ENCODE measurements at places on chromosomes 16 and 17.
A peak's percentile ranks its signal among the peaks of the same experiment; 100 is the strongest.

GRCh38 chr16:1863681-1864460 is 8.1 kb downstream of the MEIOB start:
- DNase-seq, result peak; percentile 4

DNA sequence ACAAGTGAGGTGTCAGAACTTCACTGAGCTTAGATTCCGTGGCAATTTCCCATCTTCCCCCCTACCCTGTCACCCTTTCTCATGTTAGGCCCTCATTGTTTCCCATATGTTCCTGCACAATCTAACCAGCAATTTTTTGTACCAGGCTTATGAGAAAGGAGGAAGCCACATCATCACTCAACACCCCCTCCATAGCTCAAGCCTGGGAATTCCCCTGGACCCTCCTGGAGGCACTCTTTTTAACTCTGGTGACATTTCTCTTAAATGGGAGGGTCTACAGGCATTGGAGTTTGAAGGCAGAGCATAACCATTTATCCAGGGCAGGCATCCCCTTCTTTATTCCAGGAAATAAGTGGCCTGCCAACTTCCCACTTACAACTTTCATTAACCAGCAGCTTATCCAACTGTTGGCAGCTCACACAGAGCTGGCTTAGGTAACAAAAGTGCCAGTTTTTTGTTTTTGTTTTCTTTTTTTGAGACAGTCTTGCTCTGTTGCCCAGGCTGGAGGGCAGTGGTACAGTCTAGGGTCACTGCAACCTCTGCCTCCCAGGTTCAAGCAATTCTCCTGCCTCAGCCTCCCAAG is 10.4 kb upstream of the GLG1 start:
- DNase-seq, result no peak

DNA sequence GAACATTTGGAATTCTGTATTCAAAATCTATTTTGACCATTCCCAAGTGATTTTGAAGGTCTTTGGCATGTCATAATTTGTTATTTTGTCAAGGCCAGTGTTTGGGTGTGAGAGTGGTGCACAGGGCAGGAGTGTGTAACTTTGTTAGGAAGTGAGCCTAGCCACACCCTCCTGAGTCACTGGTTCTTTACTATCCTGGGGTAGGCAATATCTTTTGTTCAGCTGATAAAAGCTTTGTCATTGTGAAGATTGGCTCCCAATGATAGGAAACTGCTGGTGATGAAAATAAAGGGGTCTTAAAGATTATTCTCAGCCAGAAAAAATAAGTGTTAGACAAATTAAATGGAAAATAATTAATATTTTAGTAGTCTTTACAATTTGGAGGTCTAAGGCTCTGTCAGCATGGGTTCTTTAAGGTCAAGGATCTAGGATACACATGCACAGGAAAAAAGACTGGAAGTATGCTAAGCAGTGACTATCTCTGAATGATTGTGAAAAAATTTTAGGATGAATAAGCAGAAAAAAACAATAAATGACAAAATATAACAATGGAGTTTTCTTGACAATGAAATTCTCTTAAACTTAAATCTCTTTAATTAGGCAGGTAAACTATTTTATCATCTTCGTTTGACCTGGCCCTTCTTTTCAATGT is 5.1 kb downstream of the UBN1 start:
- no peak for DNase-seq

DNA sequence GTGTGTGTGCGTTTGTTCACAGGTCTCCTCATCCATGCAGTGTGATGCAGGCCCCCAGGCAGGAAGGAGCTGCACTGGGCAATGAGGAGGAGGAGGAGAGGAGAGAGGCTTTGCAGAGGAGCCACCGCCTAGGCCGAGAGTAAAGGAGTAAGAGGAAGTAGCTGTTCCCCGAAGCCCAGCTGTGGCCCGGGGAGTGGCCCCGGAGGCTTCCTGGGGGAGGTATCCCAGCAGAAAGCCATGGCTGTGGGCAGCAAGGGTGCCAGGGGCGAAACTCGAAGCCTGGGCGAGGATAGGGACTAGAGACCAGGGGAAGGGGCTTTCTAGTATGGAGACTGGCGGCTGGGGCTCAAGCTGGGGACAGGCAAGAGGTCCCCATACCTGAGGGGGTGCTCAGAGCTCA is 12.2 kb downstream of the C16orf95 start:
- no peak for DNase-seq

DNA sequence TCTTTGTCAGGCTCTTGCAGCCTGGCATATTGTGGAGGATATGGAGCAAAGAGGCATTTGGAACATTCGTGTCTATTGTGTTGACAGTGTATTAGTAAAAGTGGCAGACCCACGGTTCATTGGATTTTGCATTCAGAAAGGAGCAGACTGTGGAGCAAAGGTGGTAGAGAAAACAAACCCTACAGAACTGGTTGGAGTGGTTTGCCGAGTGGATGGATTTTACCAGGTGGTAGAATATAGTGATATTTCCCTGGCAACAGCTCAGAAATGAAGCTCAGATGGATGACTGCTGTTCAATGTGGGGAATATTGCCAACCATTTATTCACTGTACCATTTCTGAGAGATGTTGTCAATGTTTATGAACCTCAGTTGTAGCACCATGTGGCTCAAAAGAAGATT is 44.5 kb downstream of the EFCAB13 start:
- no peak for DNase-seq

DNA sequence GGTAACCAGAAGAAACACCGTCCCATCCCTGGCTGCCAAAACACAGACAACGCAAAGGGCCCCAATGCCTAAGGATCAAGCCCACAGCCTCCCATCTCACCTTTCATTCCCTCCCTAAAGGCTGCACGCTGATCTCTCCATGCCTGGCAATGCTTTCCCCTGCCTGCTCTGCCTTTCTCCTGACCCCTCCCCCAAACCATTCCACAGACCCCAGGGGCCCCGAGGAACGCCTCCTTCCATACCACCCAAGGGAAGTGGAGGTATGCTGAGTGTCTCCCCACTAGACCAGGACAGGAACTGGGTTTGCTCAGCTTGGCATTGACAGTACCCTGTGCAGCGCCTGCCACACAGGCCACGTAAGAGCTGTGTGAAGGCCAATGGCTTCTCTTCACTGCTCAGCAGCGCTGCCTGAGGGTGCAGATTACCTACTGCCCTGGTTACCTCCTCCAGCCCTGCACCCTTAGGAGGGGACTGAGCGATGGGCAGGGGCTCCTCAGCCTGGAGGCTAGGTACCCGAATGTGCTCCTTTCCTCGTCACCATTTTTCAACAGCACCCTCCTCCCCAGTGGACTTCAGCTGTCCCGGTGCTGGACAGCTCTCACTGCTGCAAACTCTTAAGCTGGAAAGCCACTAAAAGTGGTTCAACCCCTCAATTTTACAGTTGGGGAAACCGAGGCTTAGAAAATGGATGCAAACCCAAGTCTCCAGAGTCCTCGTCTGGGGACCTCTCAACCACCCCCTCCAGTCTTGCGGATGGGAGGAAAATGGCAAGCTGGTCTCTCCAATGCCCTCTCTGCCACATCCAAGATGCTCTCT is 45.0 kb downstream of the SRCIN1 start:
- peak; percentile 10 for DNase-seq

GRCh38 chr17:28372203-28372944 is 880 bp downstream of the SARM1 start:
- peak; percentile 46 for DNase-seq

GRCh38 chr17:55727920-55728319 is 5.3 kb upstream of the TMEM100 start:
- no peak for DNase-seq

- DNase-seq, result no peak
Observed at GRCh38 chr17:81222620-81222905, 202 bp downstream of the CEP131 start.

DNA sequence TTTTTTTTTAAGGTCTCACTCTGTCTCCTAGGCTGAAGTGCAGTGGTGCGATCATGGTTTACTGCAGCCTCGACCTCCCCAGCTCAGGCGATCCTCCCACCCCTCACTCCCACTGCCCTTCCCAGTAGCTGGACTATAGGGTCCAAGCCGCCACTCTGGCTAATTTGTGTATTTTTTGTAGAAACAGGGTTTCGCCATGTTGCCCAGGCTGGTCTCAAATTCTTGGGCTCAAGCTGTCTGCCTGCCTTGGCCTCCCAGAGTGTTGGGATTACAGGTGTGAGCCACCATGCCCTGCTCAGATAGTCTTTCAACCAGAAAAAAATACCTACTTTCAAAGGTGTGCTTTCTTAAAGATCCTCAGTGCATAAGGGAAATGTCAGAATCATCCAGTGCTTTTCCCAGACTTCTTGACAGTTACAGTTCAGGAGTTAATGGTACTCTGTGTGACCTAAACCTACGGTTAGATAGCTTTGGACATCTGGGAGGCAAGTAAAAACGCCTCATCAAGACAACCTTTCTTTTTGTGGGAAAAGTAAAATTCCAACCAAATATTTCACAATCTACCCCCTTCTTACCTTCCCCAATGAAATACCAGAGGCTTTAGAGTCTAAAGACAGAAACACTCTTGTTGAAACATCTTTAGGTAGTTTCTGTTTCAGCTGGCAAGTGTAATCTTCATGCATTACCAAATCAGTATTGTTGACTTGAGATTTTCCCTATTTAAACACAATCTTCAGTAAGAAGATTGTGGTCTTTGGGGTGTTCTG is 6.8 kb downstream of the RSPRY1 start:
- DNase-seq, result no peak

GRCh38 chr16:5776876-5777275 is 679.3 kb upstream of the EEF2KMT start:
- no peak for DNase-seq

GRCh38 chr16:19542138-19542821 is 13.2 kb upstream of the VPS35L start:
- DNase-seq, result no peak

GRCh38 chr17:7213895-7214299 is 5.7 kb downstream of the DLG4 start:
- no peak for DNase-seq

- no peak for DNase-seq
Observed at GRCh38 chr16:1647856-1648255, 30.2 kb upstream of the JPT2 start.

GRCh38 chr16:3740934-3741333 is 23.6 kb upstream of the TRAP1 start:
- DNase-seq, result no peak

DNA sequence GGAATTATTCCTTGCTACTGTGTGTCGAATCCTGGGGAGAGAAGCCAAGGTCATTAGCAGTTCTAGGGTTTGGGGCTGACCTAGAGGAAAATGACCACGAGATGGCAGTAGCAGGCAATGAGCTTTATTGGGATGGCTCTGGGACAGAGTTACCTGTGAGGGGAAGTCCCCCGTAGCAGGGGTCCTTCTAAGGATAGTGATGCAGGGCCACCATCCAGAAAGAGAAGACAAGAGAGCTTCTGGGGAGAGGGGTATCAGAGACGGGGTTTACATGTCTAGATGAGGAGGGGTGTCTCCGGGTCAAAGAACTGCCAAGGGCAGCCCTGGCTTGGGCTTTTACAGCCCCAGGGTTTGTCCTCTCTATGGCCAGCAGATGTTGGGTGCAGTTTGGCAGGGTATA is 6.4 kb upstream of the GGT6 start:
- DNase-seq, result peak; percentile 59

GRCh38 chr17:34354637-34355036 is 1.6 kb upstream of the CCL13 start:
- DNase-seq, result no peak

- DNase-seq, result no peak
Observed at GRCh38 chr16:55301385-55302008, 22.5 kb upstream of the IRX6 start.

GRCh38 chr16:16798504-16798903 is 419.6 kb downstream of the NPIPA7 start:
- DNase-seq, result no peak

GRCh38 chr17:40900809-40901356 is 15.8 kb upstream of the KRT20 start:
- DNase-seq, result no peak

- no peak for DNase-seq
Observed at GRCh38 chr17:82240506-82241182, 11.8 kb downstream of the SLC16A3 start.

DNA sequence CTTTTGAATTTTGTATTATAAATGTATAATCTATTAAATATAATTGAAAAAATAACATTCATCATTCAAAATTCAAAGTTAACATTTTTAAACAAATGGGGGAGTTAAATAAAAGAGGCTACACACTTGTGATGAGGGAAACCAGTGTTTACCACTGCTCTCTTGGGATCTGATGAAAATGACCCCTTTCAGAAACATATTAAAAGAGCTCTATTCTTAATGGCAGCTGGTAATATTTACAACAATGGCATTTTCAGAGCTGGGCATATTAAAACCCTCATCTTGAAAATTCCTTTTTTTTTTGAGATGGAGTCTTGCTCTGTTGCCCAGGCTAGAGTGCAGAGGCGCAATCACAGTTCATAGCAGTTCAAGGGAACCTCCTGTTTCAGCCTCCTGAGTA is 19.3 kb upstream of the FLCN start:
- no peak for DNase-seq

- DNase-seq, result no peak
Observed at GRCh38 chr17:37839196-37839978, 84.8 kb upstream of the TBC1D3K start.

- DNase-seq, result no peak
Observed at GRCh38 chr16:30649725-30650368, 913 bp upstream of the PRR14 start.

DNA sequence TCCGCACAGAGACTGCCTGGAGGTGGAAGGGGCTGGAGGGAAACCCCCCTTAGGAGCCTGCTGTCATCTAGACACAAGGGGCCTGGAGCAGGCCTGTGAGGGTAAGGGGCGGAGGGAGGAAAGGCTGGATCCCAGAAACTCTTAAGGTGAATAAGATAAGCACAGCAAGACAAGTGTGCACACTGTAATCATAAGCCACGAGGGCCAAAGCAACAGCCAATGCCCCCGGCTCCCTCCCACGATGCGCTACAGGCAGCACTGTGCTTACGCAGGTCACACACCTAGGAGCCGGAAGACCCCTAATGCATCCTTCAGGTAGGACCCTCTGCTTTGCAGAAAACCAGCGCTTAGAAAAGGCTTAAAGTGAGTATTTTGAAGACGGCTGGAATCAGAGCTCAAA is 24.6 kb downstream of the ZFHX3 start:
- DNase-seq, result no peak

- DNase-seq, result no peak
Observed at GRCh38 chr17:74874615-74875037, 1.8 kb upstream of the FDXR start.

DNA sequence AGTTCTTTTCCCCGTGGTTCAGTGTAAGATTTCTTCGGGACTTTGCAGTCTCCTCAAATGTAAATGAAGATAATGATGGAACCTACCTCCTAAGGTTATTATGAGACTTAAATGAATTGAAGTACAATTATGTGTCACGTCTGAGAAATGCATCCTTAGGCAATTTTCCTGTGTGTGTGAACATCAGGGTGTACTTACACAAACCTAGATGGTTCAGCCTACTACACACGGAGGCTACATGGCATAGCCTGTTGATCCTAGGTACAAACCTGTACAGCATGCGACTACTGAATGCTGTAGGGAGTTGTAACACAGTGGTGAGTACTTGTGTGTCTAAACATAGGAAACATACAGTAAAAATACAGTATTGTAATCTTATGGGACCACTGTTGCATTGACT is 1.1 kb upstream of the FAM20A start:
- DNase-seq, result no peak

GRCh38 chr17:44097110-44097958 is 26.1 kb downstream of the HDAC5 start:
- no peak for DNase-seq
